ENCODE measurements at places on chromosomes 16 and 17.
A peak's percentile ranks its signal among the peaks of the same experiment; 100 is the strongest.

- no peak for DNase-seq
Measured at GRCh38 chr16:23868136-23868535, 32.4 kb downstream of the PRKCB start.

GRCh38 chr16:62709794-62710193 is 673.6 kb upstream of the CDH8 start:
- no peak for DNase-seq

DNA sequence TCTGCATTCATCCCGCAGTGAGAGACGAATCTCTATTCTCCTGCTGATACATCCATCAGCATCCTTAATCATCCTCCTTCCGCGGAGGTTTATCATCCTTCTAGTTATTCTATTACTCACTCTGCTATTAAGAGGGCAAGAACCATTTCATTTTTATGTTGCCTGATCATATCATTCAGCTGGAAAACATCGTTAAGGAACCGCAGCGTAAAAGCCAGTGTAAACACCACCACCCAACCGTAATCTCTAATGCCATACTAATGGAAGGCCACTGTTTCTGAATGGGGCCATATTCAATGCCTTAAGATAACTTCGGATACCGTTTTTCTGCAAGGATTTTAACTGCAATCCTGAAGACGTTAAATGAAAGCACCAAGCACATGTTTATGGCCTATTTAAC is 36.7 kb upstream of the ERCC4 start:
- DNase-seq, result no peak

DNA sequence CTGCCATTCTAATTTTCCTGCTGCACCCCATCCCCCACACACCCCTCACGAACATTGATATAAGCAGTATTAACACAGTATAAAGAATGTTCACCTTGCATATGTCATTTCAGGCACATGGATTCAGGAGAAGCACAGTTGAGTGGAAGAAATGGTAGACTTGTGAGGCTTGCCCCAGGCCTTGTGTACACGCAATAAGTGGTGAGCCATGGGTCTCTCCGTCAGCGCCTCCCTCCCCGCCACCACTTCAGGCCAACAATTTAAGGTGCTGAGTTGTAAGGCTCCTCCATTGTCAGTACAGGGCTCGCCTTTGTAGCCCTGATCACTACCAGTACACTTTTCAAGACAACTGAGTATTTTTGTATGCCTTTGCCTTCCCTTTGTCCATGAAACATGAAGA is 12.2 kb upstream of the CLEC18C start:
- no peak for DNase-seq

DNA sequence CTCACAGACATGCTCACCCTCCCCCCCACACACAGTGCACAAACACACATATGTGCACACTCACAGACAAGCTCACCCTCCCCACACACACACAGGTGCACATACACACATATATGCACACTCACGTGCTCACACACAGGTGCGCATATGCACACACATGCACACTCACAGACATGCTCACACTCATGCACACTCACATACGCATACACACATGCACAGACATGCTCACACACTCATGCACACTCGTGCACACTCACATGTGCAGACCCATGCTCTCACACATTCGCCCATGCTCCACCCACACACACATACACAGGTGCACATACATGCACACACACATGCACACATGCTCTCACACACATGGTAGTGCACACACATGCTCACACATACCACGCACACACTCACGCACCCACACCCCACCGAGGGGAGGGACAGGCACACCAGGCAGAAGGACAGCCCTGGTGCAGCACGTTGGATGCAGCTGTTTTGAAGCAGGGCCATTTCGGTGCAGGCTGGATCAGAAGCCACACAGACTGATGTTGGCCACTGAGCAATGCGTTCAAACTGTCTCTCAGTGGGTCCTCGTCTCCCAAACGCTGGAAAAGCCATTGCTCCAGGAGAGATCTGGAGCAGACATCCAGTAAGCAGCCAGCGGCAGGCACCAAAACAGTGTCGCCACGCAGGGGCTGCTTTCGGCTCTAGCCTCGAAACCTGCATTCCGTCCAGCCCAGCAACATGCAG is 86.2 kb upstream of the ZNF469 start:
- DNase-seq, result no peak

- DNase-seq, result no peak
Measured at GRCh38 chr17:81398832-81399411, 3.7 kb downstream of the BAHCC1 start.

DNA sequence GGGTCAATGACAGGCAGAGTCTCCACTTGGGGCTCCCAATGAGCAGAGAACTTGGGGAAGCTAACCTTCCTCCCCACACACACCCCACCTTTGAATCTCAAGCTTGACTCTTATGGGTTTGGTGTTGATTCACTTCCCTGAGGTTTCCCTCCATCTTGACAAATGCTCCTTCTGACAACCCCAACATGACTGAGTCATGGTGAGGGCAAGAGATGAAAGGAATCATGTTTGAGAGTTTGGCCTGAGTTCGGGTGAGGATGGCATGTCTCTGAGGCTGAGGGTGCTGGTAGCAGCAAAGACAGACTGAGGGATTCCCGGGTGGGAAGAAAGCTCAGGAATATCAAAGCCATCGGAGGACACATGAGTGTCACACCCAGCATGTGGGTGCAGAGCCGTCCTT is 18.7 kb downstream of the KRT9 start:
- no peak for DNase-seq

GRCh38 chr17:64281962-64282752 is 19.1 kb upstream of the TEX2 start:
- peak; percentile 47 for DNase-seq
